Cortex of kidney (tissue), 1 donor: ENCODE measurements at places on chromosomes 6 and 20.

DNA sequence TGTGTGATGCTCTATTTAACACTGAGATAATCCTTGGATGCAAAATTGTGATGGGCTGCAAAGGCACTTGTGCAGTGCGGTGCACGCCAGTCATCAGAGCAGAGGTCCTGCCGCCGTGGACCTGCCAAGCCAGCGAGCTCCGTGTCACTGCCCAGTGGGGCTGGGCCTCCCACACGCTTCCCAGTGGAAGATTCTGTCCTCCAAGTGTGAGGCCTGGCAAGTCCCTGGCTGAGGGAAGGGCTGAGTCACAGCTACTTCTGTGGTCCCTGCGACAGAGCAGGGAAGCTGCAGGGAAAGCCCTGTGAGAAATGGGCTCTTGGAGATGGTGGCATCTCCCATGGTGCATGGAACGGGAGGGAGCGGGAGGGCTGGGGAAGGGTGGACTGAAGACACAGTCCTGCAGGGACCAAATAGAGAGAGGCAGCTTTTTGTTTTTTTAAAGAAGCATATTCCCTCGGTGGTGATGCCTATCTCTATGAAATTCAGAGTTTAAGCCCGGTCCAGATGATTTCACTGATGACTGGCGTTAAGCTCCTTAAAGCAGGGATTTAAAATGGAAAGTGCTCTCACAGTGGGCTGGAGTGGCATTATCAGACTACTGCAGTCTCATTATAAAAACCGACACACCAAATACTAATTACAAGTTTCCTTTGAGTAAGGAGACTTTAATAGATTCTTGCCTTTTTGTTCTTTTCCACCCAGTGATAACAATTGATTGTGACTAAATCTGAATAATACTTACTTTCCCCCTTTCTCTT, 413.7 kb downstream of the QKI start:
- no peak for DNase-seq

GRCh38 chr6:168968228-168968627, 285.4 kb downstream of the THBS2 start:
- DNase-seq, result no peak

GRCh38 chr20:23186808-23187207, 100.7 kb upstream of the CD93 start:
- DNase-seq, result no peak

GRCh38 chr20:32632461-32633354, 41.0 kb downstream of the C20orf203 start:
- no peak for DNase-seq

GRCh38 chr6:165478581-165478980, 169.2 kb upstream of the C6orf118 start:
- DNase-seq, result no peak

GRCh38 chr20:31562241-31562640, 42.8 kb upstream of the ID1 start:
- DNase-seq, result no peak

- DNase-seq, result no peak
These were observed 289 bp downstream of the FOXP4 start for GRCh38 chr6:41546475-41546865.

GRCh38 chr20:56194042-56194441, 54.5 kb upstream of the MC3R start:
- no peak for DNase-seq

DNA sequence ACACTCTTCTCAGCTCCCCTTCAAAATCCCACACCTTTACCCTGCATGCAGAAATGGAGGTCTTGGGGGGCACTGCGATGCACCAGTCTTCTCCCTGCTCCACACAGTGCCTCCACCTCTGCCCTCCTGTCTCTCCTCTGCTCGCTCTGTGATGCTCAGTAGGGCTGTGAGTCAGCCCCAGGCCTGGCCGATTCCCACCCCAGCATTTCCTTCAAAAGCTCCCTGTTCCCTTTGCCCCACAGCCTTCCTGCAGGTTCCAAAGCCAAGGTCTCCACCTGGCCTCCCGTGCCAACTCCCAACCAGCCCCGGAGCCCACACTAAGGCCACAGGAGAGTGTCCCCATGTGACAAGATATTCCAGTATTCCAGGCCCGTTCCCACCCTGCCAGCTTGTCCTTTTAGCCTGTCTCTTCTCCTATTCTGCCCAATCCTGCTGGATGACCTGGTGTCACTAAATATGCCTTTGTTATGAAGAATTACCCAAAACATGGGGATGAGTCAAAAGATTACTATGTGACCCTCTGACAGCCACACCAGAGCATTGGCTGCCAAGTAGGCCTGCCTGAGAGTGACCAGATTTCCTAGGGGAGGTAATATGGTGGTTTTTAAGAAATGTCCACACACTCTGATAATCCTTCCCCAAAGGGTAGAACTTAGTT, 118.9 kb upstream of the NXT1 start:
- DNase-seq, result no peak

- no peak for DNase-seq
These were observed 40.1 kb downstream of the SOX4 start for GRCh38 chr6:21633511-21634109.

DNA sequence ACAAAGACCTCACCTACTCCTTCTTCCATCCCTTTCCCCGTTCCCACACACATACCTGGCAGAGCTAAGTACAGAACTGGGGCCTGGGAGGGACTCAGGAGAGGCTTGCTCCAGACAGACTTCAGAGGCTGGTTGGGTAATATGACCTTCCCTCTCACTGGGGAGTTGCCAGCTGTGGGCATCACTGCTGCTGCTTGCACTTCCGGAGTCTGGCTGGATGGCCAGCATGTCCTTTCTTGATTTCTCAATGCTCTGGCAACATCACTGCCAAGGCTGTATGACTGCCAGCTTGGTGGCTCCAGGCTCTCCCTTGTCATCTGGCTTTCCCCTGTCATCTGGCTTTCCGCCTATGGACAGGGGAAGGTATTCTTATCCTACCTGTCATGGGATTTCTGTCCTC, 47.8 kb downstream of the CDH22 start:
- DNase-seq, result no peak

DNA sequence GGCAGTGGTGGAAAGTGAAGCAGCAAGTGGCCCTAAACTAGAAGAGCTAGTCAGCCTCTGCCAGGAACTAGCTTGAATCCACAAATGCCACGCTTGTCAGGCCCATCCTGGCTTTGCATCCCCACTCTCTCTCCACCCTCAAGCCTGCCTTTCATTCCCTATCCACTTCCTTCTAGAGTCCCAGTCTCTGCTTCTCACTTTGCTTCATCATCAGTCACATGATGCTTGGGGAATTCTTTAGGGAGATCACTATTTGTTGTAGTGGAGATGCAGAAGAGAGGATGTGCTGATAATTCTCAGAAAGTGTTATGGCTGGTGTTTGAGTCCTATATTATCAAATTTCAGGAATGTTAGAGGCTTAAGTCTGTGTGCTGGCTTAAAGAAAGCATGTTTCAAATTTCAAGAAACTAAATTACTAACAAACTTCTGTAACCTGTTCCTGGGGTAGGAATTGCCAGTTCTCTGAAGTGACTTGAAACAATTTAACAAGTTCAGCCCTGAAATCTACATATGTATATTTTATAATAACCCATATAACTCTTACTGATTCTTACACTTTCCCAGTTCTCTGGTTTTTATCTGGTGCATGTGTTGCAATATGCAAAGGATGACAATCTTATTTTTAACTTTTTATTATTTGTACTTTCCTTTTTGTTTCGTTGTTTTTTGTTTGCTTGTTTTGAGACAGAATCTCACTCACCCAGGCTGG, 7.5 kb downstream of the TRIM39 start:
- no peak for DNase-seq

GRCh38 chr20:4972506-4973251, 28.6 kb downstream of the SLC23A2 start:
- no peak for DNase-seq

GRCh38 chr6:129555206-129555832, 154.7 kb downstream of the ARHGAP18 start:
- no peak for DNase-seq

GRCh38 chr6:52124126-52125121, 37.0 kb upstream of the PKHD1 start:
- no peak for DNase-seq

DNA sequence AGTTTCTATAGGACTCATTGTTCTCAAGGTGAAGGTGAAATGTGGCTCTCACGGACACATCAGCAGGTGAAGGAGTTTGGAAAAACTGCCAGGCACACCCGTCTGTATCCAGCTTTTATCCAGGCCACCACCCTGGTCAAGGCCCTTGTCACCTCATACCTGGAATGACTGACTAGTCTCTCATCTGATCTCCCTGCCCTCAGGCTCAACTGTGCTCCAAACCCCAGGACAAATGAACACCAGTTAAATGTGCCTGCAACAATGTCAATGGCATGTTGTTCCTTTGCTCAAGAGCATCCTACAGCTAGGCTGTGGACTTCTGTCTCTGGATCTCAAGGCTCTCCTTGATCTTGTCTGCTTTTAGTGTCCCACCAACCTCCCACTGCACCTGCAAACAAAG, 47.6 kb upstream of the DSP start:
- no peak for DNase-seq

DNA sequence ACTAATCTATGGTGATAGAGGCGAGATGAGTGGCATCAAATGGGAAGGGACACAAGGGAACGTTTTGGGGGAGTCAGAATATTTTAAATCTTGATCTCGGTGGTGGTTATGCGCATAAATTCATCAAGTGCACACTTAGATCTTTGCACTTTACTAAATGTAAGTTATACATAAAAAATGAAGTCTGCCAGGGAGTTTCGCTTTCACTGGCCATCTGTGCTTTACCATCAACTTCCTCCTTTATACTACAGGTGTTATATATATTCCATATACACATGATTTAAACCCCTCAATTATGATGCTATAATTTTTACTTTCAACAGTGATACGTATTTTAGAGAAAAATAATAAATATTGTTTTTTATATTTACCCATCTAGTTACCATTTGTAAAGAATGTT, 97.6 kb upstream of the AKIRIN2 start:
- DNase-seq, result no peak

GRCh38 chr6:110013386-110013785, 35.3 kb downstream of the GPR6 start:
- DNase-seq, result no peak

GRCh38 chr6:168609026-168609685, 168.2 kb downstream of the SMOC2 start:
- DNase-seq, result no peak

- DNase-seq, result no peak
These were observed 29.1 kb upstream of the PDE10A start for GRCh38 chr6:165692106-165692653.

DNA sequence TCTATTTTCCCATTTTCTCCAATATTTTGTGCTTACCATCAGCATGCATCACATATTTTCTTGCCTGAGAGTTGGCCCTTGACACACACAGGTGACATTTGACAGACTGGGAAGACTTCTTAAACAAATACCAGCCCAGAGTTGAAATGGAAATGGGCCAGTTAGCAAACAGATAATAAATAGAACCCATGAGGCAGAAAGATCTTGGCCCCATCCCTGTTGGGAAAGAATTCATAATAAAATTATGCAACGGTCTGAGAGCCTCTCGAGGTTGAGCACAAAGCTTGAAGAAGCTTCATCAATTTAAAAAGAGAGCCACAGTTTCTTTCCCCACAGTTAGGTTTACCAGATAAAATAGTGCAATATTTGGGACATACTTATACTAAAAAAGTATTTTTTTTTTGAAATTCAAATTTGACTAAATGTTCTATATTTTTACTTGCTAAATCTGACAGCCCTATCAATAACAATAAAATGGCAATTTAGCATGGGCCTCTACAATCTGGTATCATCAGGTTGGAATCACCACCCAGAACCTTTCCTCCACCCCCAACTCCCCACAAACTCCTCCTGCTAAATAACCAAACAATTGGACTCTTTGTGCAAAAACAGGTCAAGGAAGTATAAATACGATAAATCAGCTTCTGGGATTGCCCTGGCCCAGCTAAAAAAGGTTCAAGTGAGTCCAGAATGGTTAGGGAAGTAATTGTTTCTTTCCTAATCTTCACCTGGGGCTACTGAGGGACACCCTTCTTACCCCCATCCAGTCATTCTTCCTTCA, 129.8 kb downstream of the CD164 start:
- no peak for DNase-seq

DNA sequence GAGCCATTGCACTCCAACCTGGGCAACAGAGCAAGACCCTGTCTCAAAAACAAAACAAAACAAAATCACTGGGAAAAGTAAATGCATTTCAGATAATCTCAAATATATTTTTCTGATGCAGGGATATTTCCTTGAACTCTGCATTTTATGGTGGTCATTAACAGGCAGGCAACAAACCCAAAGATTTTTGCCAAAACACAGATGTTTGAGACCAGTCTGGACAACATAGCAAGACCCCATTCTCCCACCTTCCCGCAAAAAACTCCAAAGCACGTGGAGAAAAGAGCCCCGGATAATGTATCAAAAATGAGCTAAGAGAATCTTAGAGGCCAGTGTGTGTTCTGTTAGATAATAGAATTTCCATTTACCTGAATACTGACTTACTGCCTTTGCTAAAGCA, 44.3 kb downstream of the SLC9A8 start:
- DNase-seq, result no peak

DNA sequence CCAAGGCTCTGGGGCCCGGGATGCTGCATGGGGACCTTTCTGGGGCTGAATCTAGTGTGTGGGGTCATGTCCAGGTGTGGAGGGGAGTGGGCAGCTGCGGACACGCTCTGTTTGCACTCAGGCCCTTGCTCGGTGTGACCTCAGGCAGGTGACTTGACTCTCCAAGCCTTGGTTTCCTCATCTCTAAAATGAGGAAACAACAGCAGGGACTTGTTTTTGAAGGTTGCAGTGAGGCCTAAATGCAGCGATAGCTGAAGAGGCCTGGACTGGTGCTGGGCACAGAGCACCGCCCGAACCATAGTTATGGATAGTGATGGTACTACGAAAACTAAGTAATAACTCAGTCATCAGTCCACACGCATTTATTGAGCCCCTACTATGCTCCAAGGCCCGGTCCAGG, 91.8 kb downstream of the NOL4L start:
- DNase-seq, result no peak

DNA sequence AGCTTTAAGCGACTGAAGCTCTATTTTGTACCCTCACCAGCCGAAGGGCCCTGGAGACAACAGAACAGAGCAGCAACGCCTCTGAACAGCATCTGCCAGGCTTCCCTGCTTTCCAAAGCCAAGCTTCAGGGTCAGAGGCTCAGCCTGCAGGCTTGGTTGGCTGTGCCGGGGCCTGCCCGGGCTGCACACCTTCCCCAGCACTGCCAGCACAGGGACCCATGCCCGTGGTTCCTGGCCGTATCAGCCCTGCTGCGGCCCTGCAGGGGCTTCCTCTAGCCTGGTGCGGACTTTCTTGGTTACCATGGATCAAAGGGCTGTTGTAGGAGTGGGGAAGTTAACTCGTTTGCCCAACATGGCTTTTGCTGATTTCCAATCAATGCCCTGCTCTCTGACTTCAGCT, 741.4 kb upstream of the CHD6 start:
- no peak for DNase-seq

DNA sequence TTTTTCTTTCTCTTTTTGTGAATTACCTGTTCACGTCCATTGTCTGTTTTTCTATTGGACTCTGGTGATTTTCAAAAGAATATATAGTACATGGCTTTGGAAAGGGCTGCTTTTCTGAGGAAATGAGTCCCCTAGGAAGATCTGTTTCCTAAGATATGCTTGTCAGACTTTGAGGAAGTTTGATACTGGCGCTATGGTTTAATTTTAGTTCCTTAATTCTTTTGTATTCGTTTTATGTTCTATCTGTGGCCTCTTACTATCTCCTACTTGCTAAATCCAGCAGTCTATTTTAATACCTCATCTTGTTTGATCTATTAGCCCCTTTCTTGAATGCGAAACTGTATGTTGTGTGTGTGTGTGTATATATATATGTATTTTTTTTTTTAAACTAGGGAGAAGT, 101.9 kb downstream of the LIN28B start:
- no peak for DNase-seq
